Activated CD8-positive, alpha-beta T cell treated with anti-CD3 and anti-CD28 coated beads for 36 hours (primary cell): ENCODE measurements at places on chromosomes 1 and 21.

- no peak for DNase-seq
Observed at GRCh38 chr1:155934936-155935590, 850 bp upstream of the KHDC4 start.

GRCh38 chr1:98669355-98670296 lies 8.1 kb downstream of the SNX7 start:
- no peak for DNase-seq

- DNase-seq: no peak
Observed at GRCh38 chr1:198123133-198123532, 33.7 kb upstream of the NEK7 start.

GRCh38 chr1:53174971-53175913 lies 21.4 kb upstream of the CPT2 start:
- DNase-seq: no peak

DNA sequence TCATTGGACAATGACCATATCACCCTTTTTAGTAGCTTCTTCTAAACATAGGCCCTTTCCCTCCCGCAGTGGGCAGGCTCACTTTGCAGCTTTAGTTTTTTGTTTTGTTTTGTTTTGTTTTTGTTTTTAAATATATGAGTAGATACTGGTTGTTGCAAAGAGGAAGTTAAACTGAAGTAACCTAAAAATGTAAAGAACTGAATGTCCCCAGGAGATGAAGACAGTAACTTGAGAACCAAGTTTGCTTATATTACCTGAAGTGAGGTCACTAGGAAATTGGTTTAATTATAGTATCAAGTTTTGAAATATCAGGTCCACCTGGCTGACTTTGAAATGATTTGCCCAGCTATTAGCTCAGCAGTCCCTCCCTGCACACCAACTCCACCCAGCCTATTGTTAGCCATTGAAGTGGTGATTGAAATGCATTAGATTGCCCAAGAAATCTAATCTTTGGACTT lies 18.2 kb downstream of the SMAP2 start:
- no peak for DNase-seq

- DNase-seq: no peak
Observed at GRCh38 chr1:25685211-25685750, 68.7 kb downstream of the MAN1C1 start.

- no peak for DNase-seq
Observed at GRCh38 chr1:143717434-143717833, 254.4 kb downstream of the FAM72C start.
